Spleen (tissue), 13 donors: ENCODE measurements at places on chromosomes 6 and 20. TPM values are rescaled to one million over a fixed set of nuclear protein-coding genes. Genes with fewer than 3 reads are reported as not detected.
A peak's percentile ranks its signal among the peaks of the same experiment; 100 is the strongest.

- no peaks in the 10 kb centered on the region for H3K27me3 ChIP-seq
- H3K36me3 ChIP-seq: no peaks in the 10 kb centered on the region
- no peak overlapping the region for H3K27ac ChIP-seq
- no peaks in the 10 kb centered on the region for H3K4me1 ChIP-seq
Observed at GRCh38 chr6:120587381-120587780, 746.9 kb downstream of the TBC1D32 start.

- no peaks in the 10 kb centered on the region for H3K36me3 ChIP-seq
- no peaks in the 10 kb centered on the region for H3K27me3 ChIP-seq
- no peak overlapping the region for H3K27ac ChIP-seq
- H3K4me3 ChIP-seq: no peak overlapping the region
Observed at GRCh38 chr6:11636121-11636520, 98.6 kb downstream of the TMEM170B start.

DNA sequence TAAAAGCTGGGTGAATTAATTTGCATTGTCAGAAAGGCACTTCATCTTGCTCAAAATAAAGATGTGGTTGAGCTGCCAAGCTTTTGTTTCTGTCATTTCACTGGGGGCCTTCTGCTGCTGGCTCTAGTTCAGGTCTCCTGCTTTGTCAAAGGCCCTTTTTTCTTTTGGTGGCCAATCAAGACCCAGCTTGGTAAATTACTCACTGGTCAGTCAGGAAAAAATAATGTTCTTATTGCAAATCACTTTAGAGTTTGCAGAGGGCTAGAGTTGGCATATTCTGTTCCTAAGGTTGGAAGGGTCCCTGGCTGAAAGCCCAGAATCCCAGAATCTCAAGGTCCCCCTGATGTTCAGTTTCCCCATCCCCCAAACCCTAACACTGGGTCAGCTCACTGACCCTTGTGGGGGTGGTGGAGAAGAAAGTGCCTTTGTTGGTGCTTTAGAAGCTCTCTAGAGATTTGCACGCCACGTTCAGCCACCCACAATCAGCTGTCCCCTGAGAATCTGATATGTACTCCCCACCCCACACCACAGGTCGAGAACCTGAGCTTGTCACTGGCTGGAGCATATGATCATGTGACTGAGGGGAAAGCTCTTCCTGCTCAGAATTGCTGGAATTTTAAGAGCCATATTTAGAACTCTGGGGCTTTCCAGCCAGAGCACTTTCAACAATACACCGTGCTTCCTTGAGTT is 21.7 kb upstream of the BNIP5 start:
- no peaks in the 10 kb centered on the region for H3K27me3 ChIP-seq
- DNase-seq: no peak
- H3K27ac ChIP-seq: no peak overlapping the region
- no peak overlapping the region for H3K4me3 ChIP-seq
- H3K4me1 ChIP-seq: peaks cover 31% of the 10 kb centered on the region
- H3K36me3 ChIP-seq: no peaks in the 10 kb centered on the region

DNA sequence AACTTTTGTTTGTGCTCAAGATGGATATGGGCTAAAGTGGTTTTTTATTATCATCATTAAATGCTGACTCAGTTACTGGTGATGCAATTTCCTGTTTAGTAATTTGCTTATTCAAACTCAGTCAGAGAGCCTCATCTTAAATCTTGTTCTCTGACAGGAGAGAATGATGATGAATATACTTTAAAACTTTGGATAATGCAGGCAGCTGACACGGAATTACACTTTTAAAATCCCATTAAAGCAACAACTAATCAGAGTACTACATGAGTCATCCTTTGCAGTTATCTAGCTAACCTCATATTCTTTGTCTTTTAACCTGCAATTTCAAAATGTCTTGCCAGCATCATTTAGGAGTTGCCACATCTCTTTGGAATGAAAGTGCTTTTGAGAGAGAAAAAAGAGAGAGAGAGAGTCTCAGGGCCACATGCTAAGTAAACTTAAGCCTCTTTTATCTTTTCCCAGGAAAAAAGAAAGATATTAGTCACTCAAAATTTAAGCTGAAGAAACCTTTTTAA is 9.2 kb upstream of the C6orf141 start:
- H3K4me3 ChIP-seq: no peak overlapping the region
- H3K27ac ChIP-seq: no peak overlapping the region
- H3K4me1 ChIP-seq: no peaks in the 10 kb centered on the region
- no peak for DNase-seq
- no peaks in the 10 kb centered on the region for H3K27me3 ChIP-seq

- DNase-seq: no peak
- peaks cover 10% of the 10 kb centered on the region for H3K27me3 ChIP-seq
- H3K36me3 ChIP-seq: no peaks in the 10 kb centered on the region
- H3K4me3 ChIP-seq: no peak overlapping the region
- peaks cover 16% of the 10 kb centered on the region for H3K4me1 ChIP-seq
Observed at GRCh38 chr6:11606332-11606731, 68.8 kb downstream of the TMEM170B start.

- H3K36me3 ChIP-seq: no peaks in the 10 kb centered on the region
- H3K4me3 ChIP-seq: no peak overlapping the region
- H3K27me3 ChIP-seq: no peaks in the 10 kb centered on the region
- DNase-seq: no peak
Observed at GRCh38 chr20:24147961-24148360, 159.4 kb upstream of the GGTLC1 start.

DNA sequence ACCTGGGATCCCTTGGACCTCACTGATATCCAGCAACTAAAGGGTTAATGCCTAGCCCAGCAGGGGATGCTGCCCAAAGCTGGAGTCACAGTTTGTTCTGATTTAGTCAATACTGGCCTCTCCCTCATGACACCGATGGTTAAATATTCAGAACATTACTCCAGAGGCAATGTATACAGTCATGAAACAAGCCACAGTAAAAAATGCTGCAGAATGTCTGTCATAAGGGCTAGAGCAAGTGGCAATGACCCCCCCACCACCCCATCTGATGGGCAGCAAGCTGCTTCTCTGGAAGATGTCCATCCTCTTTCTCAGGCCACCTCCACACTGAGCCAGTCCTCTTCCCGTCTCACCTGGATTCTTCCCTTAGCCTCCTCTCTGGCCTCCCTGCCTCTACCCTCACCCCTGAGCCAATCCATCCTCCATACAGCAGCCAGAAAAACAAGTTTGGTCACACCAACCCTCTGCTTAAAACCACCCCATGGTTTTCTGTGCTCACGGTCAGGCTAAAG is 99.0 kb upstream of the KCNG1 start:
- H3K4me1 ChIP-seq: no peaks in the 10 kb centered on the region
- no peak for DNase-seq
- no peaks in the 10 kb centered on the region for H3K27me3 ChIP-seq

GRCh38 chr6:53795702-53796450 is 1.1 kb downstream of the LRRC1 start:
- DNase-seq: peak; percentile 85
- no peak overlapping the region for H3K27ac ChIP-seq
- H3K4me1 ChIP-seq: peaks cover 31% of the 10 kb centered on the region
- H3K4me3 ChIP-seq: peak overlapping the region; percentile 52
- no peaks in the 10 kb centered on the region for H3K36me3 ChIP-seq
- H3K27me3 ChIP-seq: no peaks in the 10 kb centered on the region

DNA sequence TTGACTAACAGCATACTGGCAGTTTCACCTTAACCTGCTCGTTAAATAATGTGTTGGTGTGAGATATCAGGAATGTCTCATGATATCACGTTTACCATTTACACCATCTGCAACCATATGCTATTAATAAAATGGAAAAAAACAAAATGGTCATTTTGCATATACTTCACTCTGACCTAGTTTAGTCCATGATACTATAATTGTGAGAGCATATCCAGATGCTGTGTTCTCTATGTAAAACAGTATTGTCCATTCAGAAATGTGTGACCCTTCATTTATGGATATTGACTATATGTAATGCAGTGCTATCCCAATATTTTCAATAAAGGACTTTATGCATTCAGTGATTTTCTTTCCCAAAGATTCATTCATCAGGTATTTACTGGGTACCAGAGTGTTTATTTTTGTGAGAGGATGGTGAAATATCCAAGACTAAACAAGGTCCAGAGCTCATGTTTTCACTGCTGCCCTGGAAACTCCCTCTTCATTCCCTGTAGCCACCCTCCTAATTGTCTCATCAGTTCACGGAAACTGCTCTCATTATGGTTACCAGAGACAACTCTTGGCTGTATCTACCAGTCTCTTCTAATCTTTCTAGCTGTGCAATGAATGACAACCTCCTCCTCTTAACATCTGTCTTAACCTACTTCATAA is 25.7 kb upstream of the HINT3 start:
- H3K4me1 ChIP-seq: no peaks in the 10 kb centered on the region
- H3K27me3 ChIP-seq: no peaks in the 10 kb centered on the region
- peaks cover 62% of the 10 kb centered on the region for H3K36me3 ChIP-seq

DNA sequence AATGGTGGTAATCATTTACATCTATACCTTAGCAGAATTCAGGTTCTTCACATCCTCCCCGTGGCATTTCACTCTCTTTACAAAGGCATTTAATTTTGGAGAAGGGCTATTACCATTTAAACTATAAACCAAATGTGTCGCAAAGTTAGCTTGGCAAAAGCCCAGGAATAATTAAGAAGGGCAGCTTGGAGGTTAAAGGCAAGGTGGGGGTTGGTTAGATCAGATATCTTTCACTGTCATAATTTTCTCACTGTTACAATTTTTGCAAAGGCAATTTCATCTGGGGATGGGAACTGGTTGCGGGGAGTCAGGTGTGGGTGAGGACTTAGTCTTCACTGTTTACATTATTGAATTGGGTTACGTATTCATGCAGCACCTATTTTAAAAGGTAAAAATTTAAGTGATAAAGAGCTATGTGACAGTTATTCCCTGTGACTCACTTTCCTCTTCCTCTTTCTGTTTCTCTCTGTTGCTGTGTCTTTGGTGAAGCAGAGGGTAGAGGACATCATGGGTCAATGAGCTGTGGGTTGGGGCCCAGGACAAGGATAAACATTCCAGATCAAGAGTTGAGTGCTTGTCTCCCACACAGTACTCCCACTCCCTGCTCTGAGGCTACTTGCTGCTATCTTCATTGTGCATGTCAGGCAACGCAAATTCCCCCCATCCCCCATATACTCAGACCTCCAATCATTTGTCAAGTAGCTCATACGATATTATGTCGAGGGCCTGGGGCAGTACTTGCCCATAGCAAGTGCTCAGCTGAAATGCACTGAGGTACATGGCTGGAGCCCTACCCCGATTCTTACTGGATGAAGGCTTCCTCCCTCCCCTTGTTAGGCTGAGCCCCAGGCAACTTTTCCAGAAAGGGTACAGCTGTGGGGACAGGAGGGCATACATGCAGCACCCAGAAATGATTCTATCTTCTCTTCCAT is 223.1 kb upstream of the MYLIP start:
- no peaks in the 10 kb centered on the region for H3K27me3 ChIP-seq
- peak overlapping the region; percentile 32 for H3K27ac ChIP-seq
- peaks cover 22% of the 10 kb centered on the region for H3K4me1 ChIP-seq

- H3K36me3 ChIP-seq: no peaks in the 10 kb centered on the region
- no peaks in the 10 kb centered on the region for H3K4me1 ChIP-seq
- H3K27ac ChIP-seq: no peak overlapping the region
- H3K4me3 ChIP-seq: no peak overlapping the region
- DNase-seq: no peak
Observed at GRCh38 chr6:54718541-54719023, 128.0 kb upstream of the FAM83B start.

- H3K27me3 ChIP-seq: no peaks in the 10 kb centered on the region
- peak overlapping the region; percentile 97 for H3K27ac ChIP-seq
- peaks cover 15% of the 10 kb centered on the region for H3K4me1 ChIP-seq
- peak overlapping the region; percentile 67 for H3K4me3 ChIP-seq
- no peaks in the 10 kb centered on the region for H3K36me3 ChIP-seq
- DNase-seq: no peak
Observed at GRCh38 chr20:58889334-58889760, 36.8 kb downstream of the GNAS start.

DNA sequence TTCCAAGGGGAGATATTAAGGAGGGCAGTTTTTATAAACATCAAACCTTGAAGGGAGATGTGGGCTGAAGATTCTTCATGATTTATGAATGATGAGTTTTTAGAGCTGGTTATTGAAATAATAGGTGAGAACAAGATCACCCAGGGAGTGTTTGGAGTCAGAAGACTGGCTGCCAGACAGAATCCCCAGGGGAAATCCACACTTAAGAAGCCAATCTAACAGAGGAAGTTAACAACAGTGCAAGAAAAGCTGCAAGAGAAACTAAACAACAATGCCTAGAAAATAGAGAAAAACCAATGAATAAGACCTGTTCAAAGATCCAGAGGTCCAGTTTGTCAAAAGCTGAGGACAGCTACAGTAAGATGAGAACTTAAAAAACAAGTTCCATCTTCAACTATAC is 167.9 kb upstream of the MAN1A1 start:
- H3K36me3 ChIP-seq: no peaks in the 10 kb centered on the region
- DNase-seq: no peak
- no peaks in the 10 kb centered on the region for H3K4me1 ChIP-seq
- H3K4me3 ChIP-seq: no peak overlapping the region
- no peak overlapping the region for H3K27ac ChIP-seq

DNA sequence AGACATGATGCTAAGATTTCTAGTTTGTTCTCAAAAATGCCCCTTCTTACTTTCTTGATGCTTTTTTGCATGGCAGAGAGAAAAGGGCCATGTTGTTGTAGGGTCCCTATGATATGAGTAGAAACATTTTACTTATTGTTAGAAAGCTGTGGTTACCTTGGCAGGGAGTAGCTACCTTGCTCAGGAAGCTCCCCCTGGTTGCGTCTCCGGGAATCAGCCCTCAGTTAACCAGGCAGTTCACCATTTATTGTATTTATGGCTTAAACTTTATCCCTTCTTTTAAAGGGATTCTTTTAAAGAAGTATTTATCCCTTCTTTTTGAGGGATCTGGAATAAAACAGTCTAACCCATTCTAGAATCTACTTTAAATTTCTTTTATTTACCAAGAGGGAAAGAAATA is 113.9 kb upstream of the PROKR2 start:
- no peak overlapping the region for H3K4me3 ChIP-seq
- no peaks in the 10 kb centered on the region for H3K27me3 ChIP-seq
- no peak for DNase-seq
- H3K4me1 ChIP-seq: no peaks in the 10 kb centered on the region
- H3K27ac ChIP-seq: no peak overlapping the region

- H3K27me3 ChIP-seq: no peaks in the 10 kb centered on the region
- DNase-seq: no peak
- H3K4me1 ChIP-seq: no peaks in the 10 kb centered on the region
- H3K4me3 ChIP-seq: no peak overlapping the region
- no peak overlapping the region for H3K27ac ChIP-seq
- peaks cover 35% of the 10 kb centered on the region for H3K36me3 ChIP-seq
Observed at GRCh38 chr6:132695773-132696172, 18.1 kb downstream of the VNN1 start.

The PRR18 gene
- polyA plus RNA-seq: 0.08 TPM

The SRXN1 gene
- polyA plus RNA-seq: 7.0 TPM

The MUC21 gene
- polyA plus RNA-seq: 0.02 TPM

The PAK5 gene
- polyA plus RNA-seq: not detected

The NNAT gene
- polyA plus RNA-seq: 0.24 TPM

The CST5 gene
- not detected for polyA plus RNA-seq

The ARMH2 gene
- polyA plus RNA-seq: not detected

The RBM24 gene
- 0.99 TPM for polyA plus RNA-seq

The WFDC5 gene
- not detected for polyA plus RNA-seq

The SRC gene
- 10.1 TPM for polyA plus RNA-seq

The FOXA2 gene
- polyA plus RNA-seq: not detected

The COL9A1 gene
- polyA plus RNA-seq: 0.07 TPM

The ZNF322 gene
- polyA plus RNA-seq: 6.4 TPM

The RIPK1 gene
- 14.5 TPM for polyA plus RNA-seq

The ZNF343 gene
- 6.0 TPM for polyA plus RNA-seq

The BPIFB1 gene
- polyA plus RNA-seq: not detected

The SSR1 gene
- 15.8 TPM for polyA plus RNA-seq
